ENCODE measurements at places on chromosomes 5 and 9.

- DNase-seq = no peak
Measured at GRCh38 chr5:128949847-128950546, 15.3 kb upstream of the SLC27A6 start.

GRCh38 chr9:84230355-84231145 lies 110.0 kb downstream of the SLC28A3 start:
- no peak for DNase-seq

- DNase-seq = no peak
Measured at GRCh38 chr9:91698266-91698665, 251.8 kb downstream of the ROR2 start.

DNA sequence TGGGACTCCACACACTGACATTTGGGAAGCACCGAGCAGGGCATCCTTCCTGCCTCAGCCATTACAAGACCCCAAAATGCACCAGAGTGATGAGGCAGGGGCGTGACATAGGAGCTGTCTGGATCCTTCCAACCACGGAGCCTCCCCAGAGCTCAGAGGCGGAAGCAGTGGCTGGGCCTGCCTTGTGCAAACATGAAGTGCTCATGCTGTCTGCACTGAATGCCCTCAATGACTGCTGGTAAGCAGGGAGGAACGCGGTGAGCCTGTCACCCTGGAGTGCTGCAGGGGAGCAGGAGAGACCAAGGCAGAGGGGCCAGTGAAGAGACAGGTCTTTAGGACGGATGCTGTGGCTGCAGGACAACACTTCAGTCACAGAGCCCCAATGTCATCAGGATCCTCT lies 60.2 kb upstream of the HRH2 start:
- DNase-seq = no peak

DNA sequence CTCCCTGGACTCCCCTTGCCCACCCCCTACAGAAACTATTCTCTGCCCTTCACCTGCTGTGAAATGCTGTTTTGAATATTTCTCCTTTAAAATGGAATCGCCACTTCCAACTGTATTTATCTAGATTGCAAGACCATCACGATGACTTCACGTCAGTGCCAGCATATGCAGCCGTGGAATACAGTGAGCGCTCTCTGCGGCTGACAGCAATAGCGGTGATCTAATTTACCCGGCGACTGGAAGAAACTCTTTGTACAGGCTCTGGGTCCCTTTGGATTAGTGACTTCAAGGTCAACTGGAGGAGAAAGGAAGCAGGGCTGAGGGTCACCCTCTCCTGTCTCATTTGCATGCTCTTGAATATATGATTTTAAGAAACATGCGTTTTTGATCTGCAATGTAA lies 192.0 kb downstream of the IRX1 start:
- DNase-seq = no peak

DNA sequence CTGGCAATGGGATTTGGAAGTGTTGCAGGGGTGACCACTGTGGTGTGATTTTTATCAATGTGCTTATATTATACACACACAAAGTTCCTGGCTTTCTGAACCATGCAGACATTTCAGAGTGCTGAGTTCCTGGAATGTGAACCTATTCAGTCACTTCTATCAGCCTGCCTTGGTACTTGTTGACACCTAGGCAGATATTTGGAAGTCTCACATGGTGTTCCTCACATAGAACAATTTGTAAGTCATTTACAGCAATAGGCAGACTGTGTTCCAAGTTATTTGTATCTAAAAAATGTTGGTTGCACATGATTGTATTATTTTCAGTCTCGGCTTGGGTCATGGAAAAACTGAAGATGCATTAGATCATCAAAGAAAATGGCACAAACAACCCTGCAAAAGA lies 182.2 kb downstream of the SREK1 start:
- DNase-seq = no peak

GRCh38 chr5:158434749-158435148 lies 575.8 kb upstream of the CLINT1 start:
- no peak for DNase-seq

DNA sequence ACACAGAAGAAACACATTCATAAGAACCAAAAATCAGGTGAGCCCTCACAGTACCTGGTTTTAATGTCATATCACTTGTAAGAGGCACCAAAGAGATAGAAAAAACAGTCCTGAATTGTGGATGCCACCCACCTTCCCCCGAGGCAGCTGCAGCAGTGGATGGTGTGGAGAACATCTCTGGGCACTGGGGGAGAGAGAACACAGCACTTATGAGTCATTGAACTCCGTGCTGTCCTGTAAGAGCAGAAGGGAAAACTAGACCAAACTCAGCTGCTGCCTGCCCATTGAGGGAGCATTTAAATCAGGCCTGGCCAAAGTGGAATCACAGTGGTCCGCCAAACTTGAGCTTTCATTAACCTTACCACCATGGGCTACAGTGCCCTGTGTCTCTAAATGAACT lies 296.2 kb downstream of the SPATA31D1 start:
- DNase-seq = no peak

DNA sequence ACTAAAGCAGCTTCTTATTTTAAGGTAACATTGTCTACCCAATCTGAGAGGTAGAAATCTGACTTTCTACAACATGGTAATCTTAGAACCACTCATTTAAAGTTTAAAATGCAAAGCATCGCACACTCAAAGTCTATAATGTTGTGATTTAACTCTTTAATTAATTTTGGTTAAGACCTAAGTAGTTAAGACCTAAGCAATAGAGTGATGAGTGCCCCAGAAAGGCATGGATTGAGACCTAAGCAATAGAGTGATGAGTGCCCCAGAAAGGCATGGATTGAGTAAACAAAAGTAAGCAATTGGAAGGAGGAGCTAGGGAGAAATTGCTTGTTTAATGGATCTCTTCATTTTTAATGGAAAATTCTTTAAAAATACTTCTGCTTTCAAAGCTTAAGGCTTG lies 86.8 kb downstream of the NLN start:
- DNase-seq = no peak

DNA sequence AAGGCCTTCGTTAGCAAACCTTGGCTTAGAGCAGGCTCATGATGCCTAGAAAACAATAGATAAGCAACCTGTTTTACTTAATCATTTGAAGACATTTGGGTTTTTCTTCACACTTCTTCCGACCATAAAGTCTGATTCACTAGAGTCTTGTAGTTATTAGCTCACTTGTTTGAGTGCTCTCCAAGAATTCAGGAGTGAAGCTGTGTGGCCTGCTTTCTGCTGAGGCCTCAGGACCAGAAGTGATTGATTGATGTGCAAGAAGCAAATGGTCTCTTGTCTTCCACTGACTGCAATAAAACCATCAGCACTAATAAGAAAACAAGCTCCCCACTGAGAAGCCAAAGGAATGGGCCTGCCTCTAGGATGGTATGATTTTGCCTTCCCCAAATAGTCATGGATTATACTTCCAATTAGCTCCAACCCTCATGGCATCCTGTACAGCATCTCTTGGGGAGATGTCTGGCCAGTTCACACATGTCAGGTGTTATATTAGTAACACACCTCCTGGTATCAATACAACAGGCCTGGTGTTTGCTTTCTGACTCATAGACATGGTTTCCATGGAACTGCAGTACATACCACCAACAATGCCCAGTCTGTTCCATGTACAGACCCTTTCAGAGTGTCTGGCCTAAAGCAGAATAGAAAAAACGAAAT lies 317.6 kb downstream of the CWC27 start:
- DNase-seq = peak; percentile 15

GRCh38 chr5:173505634-173506033 lies 110.8 kb downstream of the BOD1 start:
- no peak for DNase-seq

- no peak for DNase-seq
Measured at GRCh38 chr9:93822229-93822628, 132.9 kb downstream of the BARX1 start.

- peak; percentile 12 for DNase-seq
Measured at GRCh38 chr9:71249729-71250317, 128.4 kb upstream of the TRPM3 start.

DNA sequence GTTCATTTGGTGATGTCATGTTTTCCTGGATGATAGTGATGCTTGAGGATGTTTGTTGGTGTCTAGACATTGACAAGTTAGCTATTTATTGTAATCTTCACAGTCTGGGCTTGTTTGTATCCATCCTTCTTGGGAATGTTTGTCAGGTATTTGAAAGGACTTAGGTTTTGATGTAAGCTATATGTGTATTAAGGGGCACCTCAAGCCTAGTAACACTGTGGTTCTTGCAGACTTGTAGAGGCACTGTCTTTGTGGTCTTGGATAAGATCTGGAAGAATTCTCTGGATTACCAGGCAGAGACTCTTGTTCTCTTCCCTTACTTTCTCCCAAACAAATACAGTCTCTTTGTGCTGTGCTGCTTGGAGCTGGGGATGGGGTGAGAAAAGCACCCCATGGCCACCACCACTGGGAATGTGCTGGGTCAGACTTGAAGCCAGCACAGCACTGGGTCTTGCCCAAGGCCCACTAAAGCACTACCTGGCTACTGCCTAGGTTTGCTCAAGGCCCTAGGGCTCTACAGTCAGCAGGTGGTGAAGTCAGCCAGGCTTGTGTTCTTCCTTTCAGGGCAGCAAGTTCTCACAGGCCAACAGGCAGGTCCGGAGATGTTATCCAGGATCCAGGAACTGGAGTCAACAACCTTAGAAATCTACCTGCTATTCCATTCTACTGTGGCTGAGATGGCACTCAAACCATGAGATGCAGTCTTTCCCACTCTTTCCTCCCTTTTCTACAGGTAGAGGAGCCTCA lies 49.3 kb upstream of the GNA14 start:
- DNase-seq = no peak

DNA sequence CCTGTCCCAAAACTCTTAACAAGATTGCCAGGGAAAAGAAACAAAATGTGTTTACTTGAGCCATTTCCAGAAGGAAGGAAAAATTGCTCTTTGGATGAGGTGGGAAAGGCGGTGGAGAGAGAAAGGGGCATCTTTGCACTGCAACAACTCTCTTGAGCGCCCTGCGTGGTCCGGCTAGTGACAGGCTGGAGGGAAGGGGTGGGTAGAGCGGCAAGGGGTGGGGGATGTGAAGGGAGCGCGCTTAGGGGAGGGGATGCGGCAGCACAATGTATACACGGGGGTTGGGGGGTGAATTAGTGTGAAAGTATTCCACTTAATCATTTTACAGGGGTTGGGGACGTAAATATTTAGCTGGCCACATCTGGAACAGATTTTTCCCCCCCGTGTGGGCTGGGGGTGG lies 1.3 kb downstream of the FGF10 start:
- no peak for DNase-seq

DNA sequence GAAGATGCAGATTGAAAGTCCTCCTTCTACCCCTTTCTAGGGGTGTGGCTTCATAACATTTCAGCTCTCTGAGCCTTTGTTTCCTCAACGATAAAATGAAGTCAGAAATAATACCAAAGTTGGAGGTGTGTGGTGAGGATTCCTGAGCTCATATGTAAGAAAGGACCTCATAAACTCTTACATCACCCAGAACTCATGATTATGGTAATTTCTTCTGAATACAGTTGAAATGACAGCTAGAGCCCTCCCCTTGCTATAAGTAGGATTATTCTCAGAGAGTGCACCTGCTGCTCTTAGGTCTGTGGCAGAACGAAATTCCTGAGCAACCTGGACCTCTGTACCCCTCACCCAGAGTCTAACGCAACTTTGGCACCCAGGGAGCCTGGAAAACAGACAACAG lies 291.4 kb upstream of the KLF4 start:
- DNase-seq = no peak

DNA sequence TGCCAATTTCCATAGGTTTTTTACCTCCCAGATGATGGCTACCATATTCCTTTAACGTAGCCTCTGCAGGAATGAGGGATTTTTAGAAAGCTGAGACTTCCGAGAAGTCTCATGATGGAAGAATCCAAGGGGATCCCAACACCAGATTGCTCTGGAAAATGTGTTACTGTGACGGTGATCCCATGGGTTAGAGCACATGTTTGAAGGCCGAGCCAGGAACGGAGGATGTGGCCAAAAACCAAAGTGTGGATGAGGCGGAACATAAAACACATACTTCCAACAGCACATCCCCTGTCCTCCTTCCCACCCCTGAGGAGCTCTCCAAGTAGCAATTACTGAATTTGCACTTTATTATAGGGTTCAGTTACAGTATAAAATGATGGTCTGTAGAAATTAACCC lies 82.6 kb downstream of the GPR21 start:
- DNase-seq = no peak

DNA sequence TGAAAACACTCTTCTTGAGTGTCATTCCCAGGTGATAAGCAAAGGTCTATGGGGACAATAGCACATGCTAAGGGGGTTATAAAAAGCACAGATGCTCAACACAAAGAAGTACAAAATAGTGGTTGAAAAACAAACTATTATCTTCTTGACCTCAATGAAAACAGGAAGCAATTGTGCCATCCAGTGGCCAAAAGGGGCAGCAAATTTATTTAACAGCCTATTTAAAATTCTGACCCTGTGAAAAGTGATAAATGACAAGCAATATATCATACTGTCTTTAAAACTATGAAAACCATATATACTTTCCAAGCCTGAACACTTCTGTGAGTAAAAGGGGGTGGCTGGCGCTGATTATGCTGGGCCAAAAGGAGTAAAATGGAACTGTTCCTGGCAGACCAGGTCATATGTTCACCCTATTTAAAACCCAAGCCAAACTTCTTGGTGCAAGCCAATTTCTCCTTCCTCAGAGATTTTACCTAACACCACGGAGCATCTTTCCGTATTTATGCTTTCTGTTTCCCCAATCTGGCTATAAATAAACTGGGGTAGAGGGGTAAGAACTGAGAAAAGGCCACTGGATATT lies 29.7 kb downstream of the TEX10 start:
- peak; percentile 41 for DNase-seq

DNA sequence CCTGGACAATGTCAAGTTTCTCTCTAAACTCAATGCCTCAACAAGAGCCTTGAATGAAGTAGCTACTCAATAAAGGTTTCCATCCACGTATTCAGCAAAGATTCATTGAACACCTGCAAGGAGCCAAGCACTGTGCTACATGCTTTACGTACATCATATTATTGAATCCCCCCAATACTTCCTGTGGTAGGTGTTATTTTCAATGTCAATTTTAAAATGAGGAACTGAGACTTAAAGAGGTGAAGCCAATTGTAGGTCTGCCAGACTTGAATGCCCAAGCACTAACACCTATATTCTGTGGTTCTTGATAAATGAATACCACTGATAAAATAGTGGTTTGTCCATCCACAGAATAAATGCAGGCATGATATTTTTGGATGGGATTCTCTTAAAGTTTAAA lies 162.3 kb downstream of the DRD1 start:
- DNase-seq = no peak

- DNase-seq = no peak
Measured at GRCh38 chr5:152547202-152547601, 142.1 kb upstream of the NMUR2 start.

GRCh38 chr5:115577741-115578140 lies 24.5 kb downstream of the TICAM2 start:
- DNase-seq = no peak

- DNase-seq = no peak
Measured at GRCh38 chr5:34022121-34022705, 14.4 kb upstream of the AMACR start.
